ENCODE measurements at places on chromosomes 7 and 10. TPM values are rescaled to one million over a fixed set of nuclear protein-coding genes. Genes with fewer than 3 reads are reported as not detected.
A peak's percentile ranks its signal among the peaks of the same experiment; 100 is the strongest.

CCL24 gene
- not detected for total RNA-seq

DNA sequence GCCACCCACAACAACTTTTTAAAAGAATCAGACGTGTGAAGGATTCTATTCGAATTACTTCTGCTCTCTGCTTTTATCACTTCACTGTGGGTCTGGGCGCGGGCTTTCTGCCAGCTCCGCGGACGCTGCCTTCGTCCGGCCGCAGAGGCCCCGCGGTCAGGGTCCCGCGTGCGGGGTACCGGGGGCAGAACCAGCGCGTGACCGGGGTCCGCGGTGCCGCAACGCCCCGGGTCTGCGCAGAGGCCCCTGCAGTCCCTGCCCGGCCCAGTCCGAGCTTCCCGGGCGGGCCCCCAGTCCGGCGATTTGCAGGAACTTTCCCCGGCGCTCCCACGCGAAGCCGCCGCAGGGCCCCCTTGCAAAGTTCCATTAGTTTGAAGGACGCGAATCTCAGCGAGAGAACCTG, 461 bp upstream of the HTRA1 start:
- peaks cover 14% of the 10 kb centered on the region for H3K4me1 ChIP-seq
- peaks cover 8% of the 10 kb centered on the region for H3K27me3 ChIP-seq

- H3K36me3 ChIP-seq, result no peaks in the 10 kb centered on the region
- no peak overlapping the region for H3K27ac ChIP-seq
- no peak overlapping the region for H3K4me3 ChIP-seq
- no peaks in the 10 kb centered on the region for H3K4me1 ChIP-seq
- no peaks in the 10 kb centered on the region for H3K27me3 ChIP-seq
Observed at GRCh38 chr10:98659951-98660350, 213.2 kb upstream of the HPS1 start.

DNA sequence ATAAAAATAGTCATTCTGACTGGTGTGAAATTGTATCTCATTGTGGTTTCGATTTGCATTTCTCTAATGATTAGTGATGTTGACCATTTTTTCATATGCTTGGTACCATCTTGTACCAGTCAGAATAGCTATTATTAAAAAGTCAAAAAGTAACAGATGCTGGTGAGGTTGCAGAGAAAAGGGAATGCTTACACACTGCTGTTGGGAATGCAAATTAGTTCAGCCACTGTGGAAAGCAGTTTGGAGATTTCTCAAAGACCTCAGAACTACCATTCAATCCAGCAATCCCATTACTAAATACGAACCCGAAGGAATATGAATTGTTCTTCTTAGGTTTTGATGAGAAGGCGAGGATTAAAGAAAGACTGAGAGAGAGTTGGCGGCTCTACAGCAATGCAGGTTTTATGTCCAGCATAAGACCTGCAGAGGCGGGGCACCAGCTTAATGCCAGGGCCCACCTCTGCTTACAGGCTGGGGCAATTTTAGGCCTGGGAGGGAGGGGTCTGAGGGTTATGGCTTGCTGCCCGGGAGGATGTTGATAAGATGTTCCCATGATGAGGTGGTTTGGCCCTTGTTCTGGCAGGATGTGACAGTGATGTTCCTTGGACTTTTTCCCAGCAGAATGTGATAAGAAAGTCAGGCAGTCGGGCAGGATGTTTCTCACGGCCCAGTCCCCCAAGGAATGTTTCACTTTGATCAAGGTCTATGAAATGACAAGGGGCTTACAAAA, 74.4 kb downstream of the MEST start:
- no peaks in the 10 kb centered on the region for H3K4me1 ChIP-seq
- no peaks in the 10 kb centered on the region for H3K27me3 ChIP-seq
- H3K36me3 ChIP-seq, result no peaks in the 10 kb centered on the region
- no peak overlapping the region for H3K4me3 ChIP-seq
- no peak overlapping the region for H3K27ac ChIP-seq
- DNase-seq, result no peak

DNA sequence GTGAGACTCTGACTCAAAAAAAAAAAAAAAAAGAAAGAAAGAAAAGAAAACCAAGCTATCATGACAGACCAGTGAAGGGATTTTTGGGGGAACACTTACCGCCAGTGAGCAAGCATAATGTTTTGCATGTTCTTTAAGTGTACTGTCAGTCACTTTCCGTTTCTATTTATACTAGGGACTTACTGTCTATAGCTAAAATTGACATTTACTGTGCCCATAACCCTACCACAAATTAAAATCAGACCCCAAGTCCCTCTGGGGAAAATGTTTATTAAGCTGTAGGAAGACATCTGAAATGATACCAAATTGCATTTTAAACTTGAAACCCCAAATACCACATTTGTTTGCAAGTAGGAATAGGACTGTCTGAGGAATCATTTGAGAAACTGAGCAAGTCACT, 252.8 kb downstream of the TRIL start:
- H3K4me3 ChIP-seq, result no peak overlapping the region
- DNase-seq, result no peak
- no peak overlapping the region for H3K27ac ChIP-seq
- peaks cover 23% of the 10 kb centered on the region for H3K4me1 ChIP-seq

ADAM12 gene
- 361 TPM for total RNA-seq

DNA sequence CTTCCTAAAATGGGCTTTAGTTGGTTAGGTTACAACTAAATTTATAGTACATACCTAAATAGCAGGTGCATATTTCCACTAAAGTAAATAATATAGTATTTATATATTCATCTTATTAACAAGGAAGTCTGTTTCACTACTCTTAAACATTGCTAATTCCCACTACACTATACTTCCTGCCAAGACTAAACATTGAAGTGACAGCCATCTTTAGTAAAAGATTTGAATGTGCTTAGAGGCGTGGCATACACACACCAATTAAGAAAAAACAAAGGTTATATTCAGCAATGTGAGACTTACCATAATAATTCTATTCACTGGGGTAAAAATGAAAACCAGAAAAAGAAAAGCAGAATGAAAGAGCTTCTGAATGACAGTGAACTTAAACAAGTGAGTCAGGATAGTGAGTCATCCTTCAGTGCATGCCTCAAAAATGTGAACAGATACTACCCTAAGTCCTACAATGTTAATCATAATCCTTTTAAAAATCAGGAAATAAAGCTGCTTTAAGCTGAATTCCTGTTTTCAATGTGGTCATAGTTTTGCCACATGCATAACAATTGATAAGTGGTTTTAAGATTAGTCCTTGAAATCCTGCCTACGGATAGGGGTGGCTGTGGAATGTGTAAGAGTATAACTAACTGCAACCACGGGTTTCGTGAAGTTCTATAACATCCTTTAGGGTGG, 59.4 kb downstream of the USP6NL start:
- peak; percentile 77 for DNase-seq
- peak overlapping the region; percentile 37 for H3K4me3 ChIP-seq
- H3K27me3 ChIP-seq, result no peaks in the 10 kb centered on the region
- H3K27ac ChIP-seq, result peak overlapping the region; percentile 72

GRCh38 chr10:104437226-104437625, 83.6 kb downstream of the CFAP58 start:
- no peaks in the 10 kb centered on the region for H3K36me3 ChIP-seq
- no peak overlapping the region for H3K27ac ChIP-seq
- H3K4me3 ChIP-seq, result no peak overlapping the region
- no peaks in the 10 kb centered on the region for H3K27me3 ChIP-seq

DNA sequence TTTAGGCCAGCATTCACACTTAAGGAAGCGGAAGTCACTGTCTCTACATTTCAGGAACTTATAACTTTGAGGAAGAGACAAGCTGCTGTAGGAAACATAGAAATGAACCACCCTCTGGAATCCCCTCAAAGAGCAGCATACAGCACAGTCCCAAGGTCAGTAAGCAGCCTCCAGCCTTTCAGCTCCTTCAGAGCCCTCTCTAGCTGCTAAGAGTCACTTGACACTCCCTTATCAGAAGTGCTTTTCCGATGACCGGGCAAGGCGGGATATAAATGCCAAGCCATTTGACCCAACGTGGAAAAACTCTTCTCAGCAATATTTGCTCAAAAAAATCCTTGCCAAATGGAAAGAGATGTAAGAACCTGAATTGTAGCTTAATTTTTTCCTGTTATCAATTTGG, 1284.3 kb downstream of the XPNPEP1 start:
- no peaks in the 10 kb centered on the region for H3K27me3 ChIP-seq
- H3K27ac ChIP-seq, result no peak overlapping the region
- H3K36me3 ChIP-seq, result no peaks in the 10 kb centered on the region
- no peaks in the 10 kb centered on the region for H3K4me1 ChIP-seq
- no peak for DNase-seq

SCIN gene
- total RNA-seq, result 4.7 TPM

ARMH3 gene
- 9.1 TPM for total RNA-seq

GRCh38 chr10:72889391-72889831, 4.1 kb upstream of the OIT3 start:
- peaks cover 13% of the 10 kb centered on the region for H3K36me3 ChIP-seq
- no peaks in the 10 kb centered on the region for H3K27me3 ChIP-seq
- no peaks in the 10 kb centered on the region for H3K4me1 ChIP-seq
- no peak overlapping the region for H3K27ac ChIP-seq
- no peak overlapping the region for H3K4me3 ChIP-seq

STRIP2 gene
- 19.7 TPM for total RNA-seq

DNA sequence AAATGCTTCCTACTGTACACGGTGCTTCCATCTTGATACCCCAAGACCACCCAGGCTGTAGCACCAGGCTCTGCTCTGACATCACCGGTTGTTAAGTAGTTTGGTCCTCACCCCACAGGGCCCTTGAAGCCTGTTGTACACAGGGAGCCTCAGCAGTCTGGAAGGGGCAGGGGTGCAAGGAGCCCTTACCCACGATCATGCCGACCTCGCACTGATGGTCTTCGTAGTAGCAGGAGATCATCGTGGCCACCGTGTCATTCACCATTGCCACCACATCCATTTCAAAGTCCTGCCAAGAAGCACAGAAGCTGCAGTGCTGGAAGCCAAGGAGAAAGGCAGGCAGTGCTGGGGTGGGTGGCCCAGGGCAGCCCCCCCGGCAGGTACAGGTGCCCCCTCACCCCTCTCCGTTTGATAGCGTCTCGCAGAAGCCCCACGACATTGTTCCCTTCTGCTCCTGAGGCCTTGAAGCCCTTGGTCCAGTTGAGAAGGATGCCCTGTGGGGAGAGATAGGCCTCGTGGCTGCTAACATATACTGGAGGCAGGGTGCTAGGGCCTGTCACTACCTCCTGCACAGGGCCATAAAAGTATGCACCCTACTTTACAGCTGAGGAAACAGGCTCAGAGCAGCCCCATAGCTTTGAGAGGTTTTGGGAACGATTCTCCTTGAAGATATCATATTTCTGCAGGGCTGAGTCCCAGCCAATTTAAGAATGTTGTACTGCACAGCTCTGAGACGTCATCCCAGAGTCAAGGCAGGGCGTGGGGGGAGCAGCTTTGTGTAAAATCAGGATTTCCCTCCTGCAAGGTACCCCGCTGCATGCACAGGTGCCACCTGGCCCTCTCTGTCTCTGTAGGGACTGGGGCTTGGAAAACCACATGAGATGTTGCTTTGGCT, 8.7 kb upstream of the MYL7 start:
- H3K36me3 ChIP-seq, result no peaks in the 10 kb centered on the region
- H3K27ac ChIP-seq, result no peak overlapping the region
- peaks cover 14% of the 10 kb centered on the region for H3K27me3 ChIP-seq
- H3K4me3 ChIP-seq, result no peak overlapping the region
- H3K4me1 ChIP-seq, result no peaks in the 10 kb centered on the region
- peak; percentile 89 for DNase-seq

- no peaks in the 10 kb centered on the region for H3K36me3 ChIP-seq
- H3K27ac ChIP-seq, result no peak overlapping the region
- H3K4me1 ChIP-seq, result peaks cover 10% of the 10 kb centered on the region
- H3K4me3 ChIP-seq, result no peak overlapping the region
Observed at GRCh38 chr7:97003262-97004246, 1.8 kb upstream of the DLX6 start.

DNA sequence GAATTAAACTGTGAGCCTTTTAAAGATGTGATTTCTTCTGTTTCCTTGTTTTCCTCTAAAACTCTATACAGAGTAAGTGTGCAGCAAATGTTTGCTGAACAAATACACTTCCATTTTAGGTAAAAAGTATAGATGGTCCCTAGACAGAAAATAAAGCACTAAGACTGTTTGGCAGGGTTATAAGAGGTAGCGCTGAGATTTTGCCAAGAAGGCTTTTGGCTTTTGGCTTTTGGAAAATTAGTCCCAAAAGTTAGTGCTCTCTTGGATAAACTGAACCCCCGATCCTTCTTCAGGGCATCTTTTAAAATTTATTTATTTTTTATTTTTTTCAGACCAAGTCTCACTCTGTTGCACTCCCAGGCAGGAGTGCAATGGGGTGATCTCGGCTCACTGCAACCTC, 175.7 kb upstream of the NRP1 start:
- DNase-seq, result no peak
- no peak overlapping the region for H3K4me3 ChIP-seq
- H3K27me3 ChIP-seq, result no peaks in the 10 kb centered on the region
- no peaks in the 10 kb centered on the region for H3K36me3 ChIP-seq

- DNase-seq, result no peak
- H3K27ac ChIP-seq, result no peak overlapping the region
- no peaks in the 10 kb centered on the region for H3K36me3 ChIP-seq
- H3K4me3 ChIP-seq, result no peak overlapping the region
- H3K27me3 ChIP-seq, result no peaks in the 10 kb centered on the region
Observed at GRCh38 chr10:52757773-52758172, 14.8 kb downstream of the MBL2 start.

DNA sequence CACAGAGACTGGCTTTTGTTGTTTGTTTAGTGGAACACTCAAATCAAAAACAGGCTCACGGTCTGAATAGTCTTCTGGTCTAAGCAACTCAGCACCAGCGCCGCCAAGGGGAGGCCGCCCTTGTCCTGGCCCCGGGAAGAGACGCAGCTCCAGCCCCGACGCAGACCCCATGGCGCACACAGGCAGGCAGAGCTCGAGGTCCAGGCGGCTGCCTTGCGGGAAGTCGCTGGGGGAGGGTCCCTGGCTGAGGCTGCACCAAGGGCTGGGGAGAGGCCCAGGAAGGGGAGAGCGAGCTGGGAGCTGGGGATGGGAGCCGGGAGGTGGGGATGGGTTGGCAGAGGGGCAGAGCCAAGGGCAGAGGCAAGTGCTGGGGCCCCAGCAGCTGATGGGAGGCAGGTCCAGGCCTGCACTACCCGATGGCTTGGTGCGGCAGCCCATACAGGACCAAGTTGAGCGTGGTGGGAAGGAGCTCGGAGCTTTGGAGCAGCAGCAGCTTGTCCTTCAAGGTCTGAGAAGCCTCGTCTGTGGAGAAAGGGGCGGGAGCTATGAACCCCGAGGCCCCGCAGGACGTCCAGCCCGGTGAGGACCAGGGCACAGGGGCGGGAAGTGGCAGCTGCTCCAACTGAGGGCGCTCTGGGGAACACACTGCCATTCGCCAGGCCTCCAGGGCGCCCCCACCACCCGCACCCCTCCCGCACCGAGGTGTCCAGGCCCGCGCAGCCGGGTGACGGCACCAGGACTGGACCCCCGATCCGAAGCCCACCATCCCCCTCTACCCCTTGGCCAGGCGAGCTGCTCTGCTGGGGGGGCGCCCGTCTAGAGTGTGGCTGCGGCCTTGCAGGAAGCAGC, 22.7 kb upstream of the NKX6-2 start:
- H3K27me3 ChIP-seq, result peaks cover 13% of the 10 kb centered on the region
- H3K27ac ChIP-seq, result no peak overlapping the region
- peak; percentile 79 for DNase-seq
- H3K4me3 ChIP-seq, result no peak overlapping the region
- H3K4me1 ChIP-seq, result no peaks in the 10 kb centered on the region
- H3K36me3 ChIP-seq, result no peaks in the 10 kb centered on the region

GRCh38 chr10:107894516-107894915, 730.0 kb upstream of the SORCS1 start:
- no peaks in the 10 kb centered on the region for H3K27me3 ChIP-seq
- H3K36me3 ChIP-seq, result no peaks in the 10 kb centered on the region
- no peaks in the 10 kb centered on the region for H3K4me1 ChIP-seq
- H3K27ac ChIP-seq, result no peak overlapping the region
- DNase-seq, result no peak
- H3K4me3 ChIP-seq, result no peak overlapping the region

AGBL3 gene
- total RNA-seq, result 2.2 TPM

HOXA9 gene
- 19.5 TPM for total RNA-seq

GRCh38 chr7:127738859-127739258, 86.9 kb downstream of the SND1 start:
- H3K27ac ChIP-seq, result no peak overlapping the region
- H3K4me1 ChIP-seq, result no peaks in the 10 kb centered on the region
- no peak for DNase-seq
